ENCODE measurements at places on chromosomes 5 and 9. TPM values are rescaled to one million over a fixed set of nuclear protein-coding genes. Genes with fewer than 3 reads are reported as not detected.
A peak's percentile ranks its signal among the peaks of the same experiment; 100 is the strongest.

- no peak for DNase-seq
Observed at GRCh38 chr9:111957856-111958631, 61.4 kb downstream of the UGCG start.

DNA sequence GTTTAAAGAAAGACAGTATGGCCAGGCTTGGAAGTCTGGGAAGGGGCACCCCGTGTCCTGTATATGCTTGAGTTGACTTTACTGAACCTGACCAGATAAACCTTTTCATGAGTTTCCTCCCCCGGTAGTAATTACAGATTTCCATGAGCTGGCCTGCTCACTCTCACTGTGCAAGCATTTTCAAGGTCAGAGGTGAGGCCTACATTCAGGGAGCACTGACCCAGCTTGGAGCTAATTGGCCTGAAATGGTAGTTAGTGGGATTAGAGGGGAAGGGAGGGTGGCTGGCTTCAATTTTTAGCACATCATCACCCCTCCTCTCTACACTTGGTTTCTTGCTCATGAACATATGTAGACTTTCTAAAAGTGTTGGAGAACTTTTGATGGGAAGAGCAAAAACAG is 99.2 kb downstream of the PSAT1 start:
- DNase-seq: no peak

GRCh38 chr9:78215706-78216105 is 20.2 kb upstream of the CEP78 start:
- no peak for DNase-seq

GRCh38 chr9:97627624-97628023 is 5.5 kb downstream of the TSTD2 start:
- no peak for DNase-seq

DNA sequence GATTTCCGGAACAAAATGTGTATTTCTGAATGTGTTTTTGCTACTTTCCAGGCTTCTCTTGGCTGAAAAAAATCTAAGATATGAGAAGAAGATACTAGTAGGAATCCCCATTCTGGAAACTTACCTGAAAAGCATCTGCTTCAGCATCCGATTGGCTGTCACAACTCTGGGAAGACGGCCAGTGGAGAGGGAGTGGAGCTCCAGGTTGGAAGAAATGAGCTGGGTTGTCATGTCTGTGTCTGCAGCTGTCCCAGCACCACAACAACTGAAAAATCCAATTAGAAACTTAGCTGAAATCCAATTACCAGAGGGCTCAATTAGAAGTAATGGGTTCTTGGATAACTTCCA is 3.0 kb downstream of the PSMB7 start:
- DNase-seq: no peak

- no peak for DNase-seq
Observed at GRCh38 chr5:87924436-87924835, 344.2 kb downstream of the TMEM161B start.

GRCh38 chr5:5363045-5363444 is 59.4 kb upstream of the ICE1 start:
- no peak for DNase-seq

- DNase-seq: no peak
Observed at GRCh38 chr9:3323714-3324113, 202.1 kb downstream of the RFX3 start.

DNA sequence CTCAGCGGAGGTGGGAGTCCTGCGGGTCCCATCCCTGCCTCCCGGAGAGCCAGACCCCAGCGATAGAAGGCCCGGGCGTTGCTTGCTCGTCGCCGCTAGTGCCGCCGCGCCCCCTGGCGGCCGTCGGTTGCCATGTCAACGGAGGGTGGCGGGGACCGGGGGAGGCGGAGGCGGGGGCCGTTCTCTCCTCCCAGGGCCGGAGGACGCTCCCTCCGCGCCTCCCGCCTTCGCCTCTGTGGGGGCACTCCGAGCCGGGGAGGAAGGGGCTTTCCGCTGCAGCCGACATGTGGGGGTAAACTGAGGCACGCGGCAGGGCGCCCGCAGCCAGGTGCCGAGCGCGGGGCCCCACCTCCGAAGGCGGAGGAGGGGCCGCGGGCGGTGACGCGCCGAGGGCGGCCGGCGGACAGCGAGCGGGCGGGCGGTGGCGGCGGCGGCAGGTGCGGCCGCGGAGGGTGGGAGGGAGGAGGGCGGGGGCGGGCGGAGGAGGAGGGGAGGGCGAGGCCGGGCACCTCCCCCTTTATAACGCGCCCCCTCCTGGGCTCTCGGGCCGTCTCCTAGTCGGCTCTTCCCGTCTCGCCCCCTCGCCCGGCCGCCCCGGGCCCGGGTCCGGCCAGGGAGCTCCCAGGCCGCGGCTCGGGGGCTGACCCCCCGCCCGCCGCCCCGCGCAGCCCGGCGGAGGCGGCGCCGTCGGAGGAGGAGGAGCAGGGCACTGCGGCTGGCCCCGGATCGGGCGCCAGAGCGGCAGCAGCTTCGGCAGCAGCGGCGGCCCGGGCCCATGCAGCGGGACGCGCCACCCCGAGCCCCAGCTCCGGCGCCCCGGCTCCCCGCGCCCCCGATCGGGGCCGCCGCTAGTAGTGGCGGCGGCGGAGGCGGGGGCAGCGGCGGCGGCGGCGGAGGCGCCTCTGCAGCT is 556 bp upstream of the CDK9 start:
- DNase-seq: peak; percentile 93

- DNase-seq: no peak
Observed at GRCh38 chr9:107895501-107896001, 406.0 kb upstream of the KLF4 start.

DNA sequence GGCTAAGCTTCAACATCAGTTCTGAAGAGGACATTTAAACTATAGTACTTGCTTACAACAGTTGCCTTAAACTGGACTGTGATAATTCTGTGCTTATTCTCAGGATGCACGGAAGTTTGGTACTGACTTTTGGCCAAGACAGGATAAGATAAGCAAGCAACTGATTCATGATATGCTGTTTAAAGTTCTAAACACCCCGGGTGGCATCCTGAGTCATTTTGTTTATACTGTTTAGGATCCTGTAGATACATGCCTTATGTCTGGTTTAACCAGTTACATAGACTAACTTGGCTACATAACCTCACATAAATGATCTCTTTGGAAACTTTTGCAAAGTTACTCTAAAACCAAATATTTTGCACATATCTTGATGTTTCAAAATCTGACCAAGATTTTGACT is 95.9 kb downstream of the CDH9 start:
- DNase-seq: no peak

DNA sequence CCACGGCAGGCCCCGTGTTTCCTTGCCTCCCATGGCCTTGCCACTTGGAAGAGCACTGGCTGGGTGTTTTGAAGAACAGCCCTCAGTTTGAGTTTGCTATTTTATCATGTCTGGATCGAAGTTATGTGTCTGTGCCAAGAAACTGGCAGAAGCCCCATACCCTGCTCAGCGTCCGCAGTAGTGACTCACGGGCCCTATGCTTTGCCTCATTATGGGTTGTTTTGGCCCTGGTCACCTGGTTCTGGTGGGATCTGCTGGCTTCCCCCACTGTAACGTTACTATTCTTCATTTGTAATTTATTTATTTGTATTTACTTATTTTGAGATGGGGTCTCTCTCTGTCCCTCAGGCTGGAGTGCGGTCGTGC is 42.3 kb upstream of the NKD2 start:
- DNase-seq: no peak

DNA sequence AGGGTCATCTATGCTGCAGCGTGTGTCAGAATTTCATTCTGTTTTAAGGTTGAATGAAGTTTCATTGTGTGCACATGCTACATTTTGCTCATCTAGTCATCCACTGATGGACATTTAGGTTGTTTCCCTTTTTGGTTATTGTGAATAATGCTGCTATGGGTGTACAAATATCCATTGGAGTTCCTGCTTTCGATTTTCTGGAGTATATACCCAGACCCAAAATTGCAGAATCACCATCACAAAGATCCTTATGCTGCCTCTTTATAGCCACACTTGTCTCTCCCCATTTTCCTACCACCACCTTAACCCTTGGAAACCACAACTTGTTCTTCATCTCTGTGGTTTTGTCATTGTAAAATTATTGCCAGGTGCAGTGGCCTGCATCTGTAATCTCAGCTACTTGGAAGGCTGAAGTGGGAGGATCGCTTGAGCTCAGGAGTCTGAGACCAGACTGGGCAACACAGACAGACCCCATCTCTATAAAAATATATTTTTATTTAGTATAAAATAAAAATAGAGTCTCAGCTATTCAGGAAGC is 166.2 kb downstream of the HSD17B3 start:
- no peak for DNase-seq

GRCh38 chr9:72905514-72906480 is 47.1 kb downstream of the ALDH1A1 start:
- DNase-seq: no peak

DNA sequence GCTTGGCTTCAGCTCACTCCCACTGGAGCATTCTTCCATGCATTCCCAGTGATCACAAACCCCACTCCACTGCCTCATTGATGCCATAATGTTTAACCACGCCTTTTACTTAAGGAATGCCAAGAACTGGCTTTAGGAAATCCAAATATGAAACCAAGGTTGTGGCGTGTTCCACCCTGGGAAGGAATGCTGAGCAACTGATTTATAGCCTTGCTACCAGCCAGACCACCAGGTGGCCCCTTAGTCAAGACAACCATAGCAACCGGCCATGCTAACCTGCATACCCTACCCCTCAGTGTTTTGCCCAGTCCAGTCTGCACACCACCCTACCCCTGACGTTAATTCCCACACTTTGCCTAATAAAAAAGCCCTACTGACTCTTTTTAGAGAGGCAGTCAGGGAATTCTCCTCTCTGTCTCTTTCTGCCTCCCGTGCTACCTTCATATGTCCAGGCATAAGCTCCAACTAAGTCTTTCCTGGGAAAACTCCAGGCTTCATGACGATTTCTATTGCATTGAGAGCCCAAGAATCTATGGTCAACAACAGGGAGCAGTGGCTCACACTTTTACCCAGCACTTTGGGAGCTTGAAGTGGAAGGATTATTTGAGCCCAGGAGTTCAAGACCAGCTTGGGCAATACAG is 27.0 kb upstream of the PRRC2B start:
- no peak for DNase-seq

GRCh38 chr5:96090215-96090614 is 128.6 kb upstream of the ELL2 start:
- no peak for DNase-seq

DNA sequence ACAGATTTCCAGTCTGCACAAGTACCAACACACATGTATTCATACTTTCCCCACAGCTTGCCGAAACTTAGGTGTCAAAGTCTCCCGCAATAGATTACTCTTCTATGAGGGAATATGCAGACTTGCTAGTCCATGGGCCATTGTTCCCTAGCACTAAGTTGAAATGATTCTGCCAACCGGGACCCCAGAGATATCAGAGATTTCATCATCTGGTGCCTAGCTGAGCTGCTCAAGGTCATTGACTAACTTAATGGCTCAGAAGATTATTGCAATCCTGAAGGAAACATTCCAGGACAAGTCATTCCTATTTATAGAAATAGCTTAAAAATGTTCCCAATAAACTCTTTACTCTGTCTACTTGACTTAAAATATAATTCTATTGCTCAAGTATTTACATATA is 202.6 kb downstream of the PIK3R1 start:
- no peak for DNase-seq

DNA sequence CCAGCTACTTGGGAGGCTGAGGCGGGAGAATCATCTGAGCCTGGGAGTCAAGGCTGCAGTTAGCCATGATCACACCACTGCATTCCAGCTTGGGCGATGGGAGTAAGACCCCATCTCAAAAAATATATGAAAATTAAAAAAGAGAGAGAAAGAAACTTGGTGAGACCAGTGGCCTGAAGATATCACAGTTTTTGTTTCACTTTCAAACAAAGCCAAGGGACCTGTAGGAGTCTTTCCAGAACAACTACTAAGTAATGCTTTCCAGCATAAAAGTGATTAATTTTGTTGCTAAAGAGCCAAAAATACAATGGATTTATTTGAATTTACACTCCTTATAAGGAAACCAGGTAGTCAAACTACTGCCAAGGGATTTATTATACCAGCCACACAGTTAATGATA is 23.5 kb downstream of the GKAP1 start:
- no peak for DNase-seq

GRCh38 chr5:150295741-150296486 is 6.3 kb upstream of the CAMK2A start:
- no peak for DNase-seq

- DNase-seq: no peak
Observed at GRCh38 chr9:112569186-112569585, 82.6 kb downstream of the KIAA1958 start.

GRCh38 chr9:89491694-89492093 is 6.2 kb downstream of the SEMA4D start:
- DNase-seq: peak; percentile 74

- no peak for DNase-seq
Observed at GRCh38 chr9:132443951-132444607, 34.1 kb downstream of the CFAP77 start.

DNA sequence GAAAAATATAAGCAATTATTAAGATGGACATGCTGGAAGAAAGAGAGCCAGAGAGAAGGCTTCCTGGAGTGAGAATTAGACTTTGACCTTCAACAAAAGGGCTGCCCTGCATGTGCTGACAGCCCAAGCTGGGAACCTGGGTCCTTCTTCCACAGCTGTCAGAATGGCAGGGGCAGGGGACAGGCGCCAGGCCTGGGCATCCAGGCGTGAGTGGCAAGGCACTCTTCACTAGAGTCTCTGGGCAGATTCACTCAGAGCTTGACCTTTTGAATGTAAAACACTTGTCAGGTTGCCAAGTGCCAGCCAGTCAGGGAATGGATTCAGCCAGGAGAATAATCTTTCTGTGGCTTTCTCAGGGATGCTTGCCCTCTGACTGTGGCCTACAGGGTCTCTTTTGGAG is 119.1 kb upstream of the CLINT1 start:
- DNase-seq: no peak

GRCh38 chr9:117779760-117780159 is 75.6 kb downstream of the TLR4 start:
- no peak for DNase-seq

DNA sequence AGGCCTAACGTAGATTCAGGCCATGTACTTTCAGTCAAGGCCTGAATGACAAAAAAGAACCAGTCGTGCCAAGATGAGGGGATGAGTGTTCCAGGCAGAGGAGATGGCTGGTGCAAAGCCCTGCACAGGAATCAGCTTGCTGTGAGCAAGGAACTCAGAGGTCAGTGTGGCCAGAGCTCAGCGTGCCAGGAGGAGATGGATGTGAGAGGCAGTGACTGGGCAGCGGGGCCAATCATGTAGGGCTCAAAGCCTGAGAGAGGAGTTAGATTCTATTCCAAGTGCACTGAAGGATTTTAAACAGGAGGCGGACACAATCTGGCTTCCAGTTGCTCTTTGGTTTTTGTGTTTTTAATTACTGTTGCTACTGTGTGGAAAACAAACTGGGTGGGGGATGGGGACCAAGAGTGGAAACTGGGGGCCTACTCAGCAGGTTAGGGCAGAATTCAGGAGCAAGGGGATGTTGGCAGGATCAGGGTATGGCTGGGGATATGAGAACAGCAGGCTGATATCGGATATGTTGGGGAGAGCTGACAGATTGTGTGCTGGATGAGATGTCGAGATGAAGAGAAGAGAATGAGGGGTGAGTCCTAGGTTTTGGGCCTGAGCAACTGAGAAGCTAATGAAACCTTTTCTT is 64.3 kb downstream of the ANGPTL2 start:
- DNase-seq: no peak

PCDHA9 gene
- total RNA-seq: not detected

C9orf43 gene
- total RNA-seq: 0.65 TPM

LECT2 gene
- total RNA-seq: not detected

RALGPS1 gene
- total RNA-seq: 2.1 TPM

EPB41L4B gene
- 0.17 TPM for total RNA-seq

TNIP1 gene
- total RNA-seq: 388 TPM

IFNA1 gene
- not detected for total RNA-seq

ENTREP1 gene
- not detected for total RNA-seq

LHX6 gene
- total RNA-seq: not detected

SV2C gene
- 0.10 TPM for total RNA-seq
